ENCODE measurements at places on chromosomes 2 and 18.

- DNase-seq: no peak
Observed at GRCh38 chr2:63118821-63119220, 68.2 kb downstream of the OTX1 start.

GRCh38 chr18:41331661-41332060 lies 623.4 kb upstream of the PIK3C3 start:
- DNase-seq: no peak

GRCh38 chr2:134027980-134028379 lies 225.9 kb upstream of the MGAT5 start:
- DNase-seq: no peak

- no peak for DNase-seq
Observed at GRCh38 chr2:38375696-38376345, 1.3 kb downstream of the ATL2 start.

GRCh38 chr2:152555048-152555447 lies 162.2 kb downstream of the PRPF40A start:
- DNase-seq: no peak

DNA sequence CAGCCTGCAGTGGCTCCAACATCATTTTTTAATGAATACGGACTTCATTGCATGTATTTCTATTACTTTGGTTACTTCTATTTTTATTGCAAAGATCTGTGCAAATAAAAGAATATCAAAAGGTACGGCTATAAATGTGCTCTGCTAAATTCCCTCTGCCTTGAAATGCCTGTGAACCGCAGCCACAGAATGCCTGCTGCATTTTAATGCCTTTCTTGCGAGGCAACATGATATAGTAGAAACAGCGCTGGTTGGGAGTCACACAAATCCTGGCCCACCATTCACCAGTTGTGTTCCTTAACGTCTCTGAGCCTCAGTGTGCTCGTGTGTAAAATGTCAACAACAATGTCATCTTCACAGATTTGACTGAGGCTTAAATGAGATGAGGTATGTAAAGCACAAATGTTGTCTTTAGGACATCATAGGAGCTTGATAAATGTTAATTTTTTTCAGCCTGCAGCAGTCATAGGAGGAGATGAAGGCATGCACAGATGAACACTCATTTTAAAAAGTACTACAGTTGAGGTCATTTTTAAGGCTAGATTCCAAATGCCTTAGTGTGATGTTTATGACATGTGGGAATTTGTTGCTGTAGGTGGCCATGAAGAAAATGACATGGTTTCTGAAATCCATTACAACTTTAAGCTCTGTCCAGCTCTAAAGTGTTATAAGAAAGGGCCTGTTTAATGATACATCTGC lies 187.6 kb upstream of the NRP2 start:
- DNase-seq: no peak

DNA sequence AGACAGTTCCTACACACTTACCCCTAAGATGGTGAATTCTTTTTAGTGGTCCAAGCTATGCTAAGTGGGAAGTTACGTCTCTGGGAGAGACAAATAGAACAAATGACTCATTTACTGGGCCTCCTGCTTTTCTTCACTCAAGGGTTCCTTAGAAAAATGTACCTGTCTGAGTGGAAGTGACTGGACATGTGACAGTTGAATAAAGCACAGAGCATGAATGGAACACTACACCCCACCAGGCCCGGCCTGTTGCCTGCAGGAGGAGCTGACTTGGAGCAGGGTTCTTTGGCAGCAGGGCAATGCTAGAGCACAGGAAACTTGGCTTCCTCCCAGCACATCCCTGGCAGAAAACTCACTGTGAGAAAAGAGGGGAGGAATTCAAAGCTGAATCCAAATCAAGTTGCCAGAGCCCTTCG lies 451.0 kb upstream of the SETBP1 start:
- DNase-seq: no peak

- DNase-seq: no peak
Observed at GRCh38 chr2:109300582-109300981, 171.6 kb downstream of the SH3RF3 start.

DNA sequence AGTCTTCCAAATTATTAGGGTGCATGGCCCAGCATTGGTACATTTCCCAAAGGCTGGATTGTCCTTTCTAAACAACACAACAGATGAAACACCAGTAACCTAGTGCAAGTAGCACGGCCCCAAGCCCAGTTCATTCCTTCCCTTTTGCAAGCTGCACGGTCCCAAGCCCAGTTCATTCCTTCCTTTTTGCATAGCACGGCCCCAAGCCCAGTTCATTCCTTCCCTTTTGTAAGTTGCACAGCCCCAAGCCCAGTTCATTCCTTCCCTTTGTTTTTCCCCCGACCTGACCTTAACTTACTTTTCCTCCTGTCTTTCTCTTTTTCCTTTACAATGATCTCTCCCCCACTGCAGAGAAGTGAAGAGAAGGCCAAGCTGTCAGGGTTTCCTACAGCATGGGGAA lies 60.9 kb downstream of the C18orf63 start:
- no peak for DNase-seq

DNA sequence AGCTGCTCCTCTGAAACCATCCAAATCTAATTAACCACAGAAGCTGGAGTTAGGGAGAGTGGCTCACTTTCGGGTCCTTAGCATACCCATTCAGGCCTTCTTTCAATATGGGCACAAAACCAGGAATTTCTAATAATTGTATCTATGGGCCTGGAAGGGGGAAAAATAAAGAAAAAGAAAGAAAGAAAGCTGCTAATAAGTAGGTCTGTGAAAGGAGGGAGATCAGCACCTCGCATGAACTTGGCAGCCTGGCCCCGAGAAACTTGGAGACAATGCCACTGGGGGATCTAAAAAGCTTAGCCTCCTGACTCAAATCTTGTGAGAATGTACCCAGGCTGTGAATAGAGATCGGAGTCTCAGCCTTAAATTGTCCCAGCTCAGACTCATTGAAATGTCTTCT lies 252.1 kb upstream of the SLC14A2 start:
- no peak for DNase-seq

DNA sequence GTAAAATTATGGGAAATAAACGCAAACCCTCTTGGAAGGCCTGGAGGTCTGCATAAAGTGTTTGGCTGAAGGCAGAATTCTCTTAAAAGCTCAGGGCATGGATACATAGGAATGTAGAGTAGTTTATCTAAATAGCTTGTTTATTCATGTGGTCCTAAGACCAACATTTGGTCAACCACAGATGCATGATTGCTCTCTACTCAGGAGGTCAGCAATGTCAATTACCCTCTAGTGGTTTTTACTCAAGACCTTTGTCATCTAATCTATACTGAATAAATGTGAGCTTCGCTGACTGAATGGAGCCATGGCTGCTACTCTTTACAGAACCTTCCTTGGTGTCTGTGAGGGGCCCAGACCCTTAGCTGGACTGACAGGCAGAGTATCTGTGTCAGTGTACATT lies 139.8 kb downstream of the ATL2 start:
- no peak for DNase-seq

DNA sequence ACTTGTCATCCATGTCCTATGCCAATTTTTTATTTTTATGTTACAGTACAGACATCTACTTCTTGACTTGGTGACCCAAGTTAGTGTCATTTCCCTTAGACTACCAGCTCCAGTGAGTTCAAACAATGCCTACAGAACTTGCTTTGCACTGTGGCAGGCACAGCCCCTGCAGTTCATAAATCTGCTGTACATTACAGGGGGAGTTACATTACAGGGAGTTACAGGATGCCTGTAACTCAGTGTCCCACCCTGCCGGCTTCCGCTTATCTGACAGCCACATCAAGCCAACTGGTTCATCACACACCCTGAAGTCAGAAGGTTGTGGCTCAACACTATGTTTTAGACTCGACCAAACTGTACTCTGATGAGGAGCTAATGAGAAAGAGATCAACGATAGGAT lies 7.8 kb upstream of the NPAS2 start:
- no peak for DNase-seq

DNA sequence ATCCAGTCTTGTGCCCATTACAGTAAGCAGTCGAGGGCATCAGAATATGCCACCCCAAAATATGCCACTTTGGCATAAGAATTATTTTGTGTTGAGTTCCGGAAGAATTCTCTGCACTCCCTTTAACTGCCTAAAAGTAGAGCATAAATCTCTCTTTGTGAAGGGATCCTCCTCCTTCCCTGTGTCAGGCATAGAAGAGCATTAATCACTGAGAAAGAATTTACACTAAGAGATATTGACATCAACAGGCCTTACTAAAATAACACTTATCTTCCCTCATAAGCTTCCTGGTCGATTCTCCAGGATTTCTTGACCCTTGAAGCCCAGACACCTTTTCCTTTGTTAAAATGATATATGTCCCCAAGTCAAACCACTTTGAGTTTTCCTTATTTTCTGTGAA lies 27.6 kb upstream of the KYNU start:
- no peak for DNase-seq

GRCh38 chr2:47295981-47296635 lies 106.8 kb upstream of the MSH2 start:
- DNase-seq: no peak

GRCh38 chr2:18245375-18245774 lies 315.1 kb downstream of the RDH14 start:
- no peak for DNase-seq

DNA sequence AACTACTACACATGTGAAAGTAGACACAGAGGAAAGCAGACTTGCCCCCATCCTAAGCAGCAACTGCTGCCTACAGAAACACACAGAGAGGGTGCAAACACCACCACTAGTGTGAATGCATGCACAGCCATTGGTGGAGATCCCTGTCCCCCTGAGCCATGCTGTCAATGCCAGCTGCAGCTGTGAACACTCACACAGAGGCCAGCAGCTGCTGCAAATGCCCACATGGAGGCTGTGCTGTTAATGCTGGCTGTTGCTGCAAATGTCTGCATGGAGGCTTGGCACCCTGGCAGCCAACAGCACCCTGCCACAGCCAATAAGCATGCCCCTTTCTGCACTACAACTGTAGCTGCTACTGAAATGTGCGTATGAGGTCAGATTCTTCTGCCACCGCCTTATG lies 355.0 kb downstream of the LNPK start:
- DNase-seq: no peak

- no peak for DNase-seq
Observed at GRCh38 chr2:215607766-215608165, 171.9 kb upstream of the FN1 start.
